Activated T-helper 2 cell treated with anti-CD3 and anti-CD28 coated beads, Interferon-gamma antibody, Interleukin-2, Interleukin-4, amounts not matched to agents 10 μg/mL and 5 μg/mL and 100 μg/mL, durations not matched to agents 14 hours and 24 hours and 36 hours (primary cell): ENCODE measurements at places on chromosomes 5 and 9. TPM values are rescaled to one million over a fixed set of nuclear protein-coding genes. Genes with fewer than 3 reads are reported as not detected.

The BHMT2 gene
- not detected in 2 replicates for total RNA-seq

DNA sequence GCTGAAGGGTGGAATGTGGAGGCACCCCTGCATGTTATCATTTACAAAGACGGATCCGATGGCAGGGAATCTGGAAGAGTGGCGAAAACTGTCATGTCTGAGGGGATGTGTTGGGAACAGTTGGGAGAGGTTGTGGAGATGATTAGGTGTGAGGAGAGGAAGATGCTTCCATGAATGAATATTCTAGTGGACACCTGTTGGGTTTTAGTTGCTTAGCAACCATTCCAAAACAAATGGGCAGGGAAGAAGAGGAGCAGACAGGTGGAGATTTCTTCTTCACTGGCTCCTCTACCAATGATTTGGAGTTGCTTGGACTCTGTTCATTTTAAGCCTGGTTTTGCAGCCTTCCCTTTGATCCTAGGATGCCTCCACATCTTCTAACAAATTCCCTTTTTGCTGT is 465.3 kb upstream of the CLINT1 start:
- H3K36me3 ChIP-seq: no peaks in the 10 kb centered on the region
- no peak overlapping the region for H3K4me3 ChIP-seq
- no peak for DNase-seq

The AQP7 gene
- not detected in 2 replicates for total RNA-seq

GRCh38 chr9:76898786-76899185 is 7.1 kb downstream of the PRUNE2 start:
- H3K27me3 ChIP-seq: peaks cover 7% of the 10 kb centered on the region
- no peak overlapping the region for H3K4me3 ChIP-seq
- H3K36me3 ChIP-seq: no peaks in the 10 kb centered on the region
